Fibroblast of skin of scalp (primary cell): ENCODE measurements at places on chromosomes 1 and 21.

GRCh38 chr21:44800103-44800502 lies 1.5 kb downstream of the UBE2G2 start:
- DNase-seq: peak; percentile 54

DNA sequence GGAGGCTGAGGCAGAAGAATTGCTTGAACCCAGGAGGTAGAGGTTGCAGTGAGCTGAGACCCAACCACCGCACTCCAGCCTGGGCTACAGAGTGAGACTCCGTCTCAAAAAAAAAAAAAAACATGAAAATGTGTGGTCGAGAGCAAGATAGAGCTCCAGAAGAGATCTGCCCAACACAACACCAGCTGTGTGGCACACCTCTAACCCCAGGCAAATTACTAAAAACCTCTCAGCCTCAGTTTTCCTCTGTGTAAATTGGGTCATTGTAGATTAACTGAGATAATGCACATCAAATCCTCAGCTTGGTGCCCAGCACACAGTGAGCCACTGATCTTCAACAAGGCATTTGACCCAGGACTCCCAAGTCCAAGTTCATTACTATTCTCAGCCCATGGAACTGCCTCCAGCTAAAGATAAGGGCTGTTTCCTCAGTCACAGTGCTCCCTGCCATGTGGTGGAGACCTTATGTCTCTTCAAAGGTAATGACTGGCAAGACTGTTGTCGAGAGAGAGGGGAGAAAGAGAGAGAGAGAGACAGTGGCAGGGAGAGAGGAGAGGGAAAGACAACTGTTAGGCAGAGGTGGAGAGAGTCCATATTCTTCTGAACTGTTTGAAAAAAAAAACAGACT lies 58.1 kb downstream of the PTP4A2 start:
- DNase-seq: no peak

DNA sequence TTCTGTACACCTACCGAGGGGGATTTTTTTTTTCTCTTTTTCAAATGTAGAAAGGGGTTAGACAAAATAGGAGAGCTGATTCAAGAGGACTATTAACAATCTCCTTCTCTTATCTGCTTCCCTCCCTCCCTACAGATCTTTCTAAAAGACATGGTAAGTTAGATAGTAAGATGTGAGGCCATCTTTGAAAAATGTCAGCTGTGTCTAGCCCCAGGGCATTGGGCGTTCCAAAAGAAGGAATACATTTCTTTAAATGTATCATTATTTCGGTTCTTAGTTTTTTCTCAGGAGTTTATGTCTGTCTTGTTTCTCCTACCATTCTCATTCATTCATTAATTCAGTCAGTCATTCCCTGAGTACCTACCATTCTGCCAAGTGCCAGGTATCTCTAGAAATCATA lies 27.2 kb downstream of the BCL9 start:
- no peak for DNase-seq

DNA sequence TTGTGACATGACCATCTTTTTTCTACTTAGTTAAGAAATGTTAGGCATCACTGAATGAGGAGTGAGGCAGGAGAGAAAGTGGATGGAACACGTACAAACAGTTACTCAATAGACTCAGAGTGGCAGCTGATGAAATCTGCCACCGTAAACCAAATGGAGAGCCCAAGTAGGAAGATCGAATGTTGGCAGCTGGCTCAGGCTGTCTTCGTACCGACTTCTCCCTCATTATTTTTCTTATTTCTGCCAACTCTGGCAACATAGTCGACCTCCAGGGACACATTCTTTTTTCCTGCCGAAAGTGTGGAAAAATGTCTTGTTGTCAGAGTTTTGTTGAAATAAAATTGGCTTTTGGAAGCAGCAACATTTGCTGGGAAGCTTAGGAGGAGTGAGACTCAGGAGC lies 143.3 kb downstream of the GREM2 start:
- peak; percentile 13 for DNase-seq

DNA sequence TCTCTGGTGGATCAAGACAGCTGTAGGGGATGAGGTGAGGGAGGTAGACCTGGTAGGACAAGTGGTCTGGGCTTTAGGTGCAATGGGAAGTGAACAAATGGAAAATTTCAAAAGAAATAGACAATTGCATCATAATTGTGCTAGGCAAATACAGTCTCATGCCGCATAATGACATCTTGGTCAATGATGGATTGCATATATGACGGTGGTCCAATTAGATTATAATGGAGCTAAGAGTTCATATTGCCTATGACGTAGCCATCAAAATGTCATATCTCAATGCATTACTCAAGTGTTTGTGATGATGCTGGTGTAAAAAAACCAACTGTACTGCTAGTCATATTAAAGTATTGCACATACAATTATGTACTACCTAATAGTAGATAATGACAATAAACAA lies 19.0 kb downstream of the KCNK2 start:
- no peak for DNase-seq

DNA sequence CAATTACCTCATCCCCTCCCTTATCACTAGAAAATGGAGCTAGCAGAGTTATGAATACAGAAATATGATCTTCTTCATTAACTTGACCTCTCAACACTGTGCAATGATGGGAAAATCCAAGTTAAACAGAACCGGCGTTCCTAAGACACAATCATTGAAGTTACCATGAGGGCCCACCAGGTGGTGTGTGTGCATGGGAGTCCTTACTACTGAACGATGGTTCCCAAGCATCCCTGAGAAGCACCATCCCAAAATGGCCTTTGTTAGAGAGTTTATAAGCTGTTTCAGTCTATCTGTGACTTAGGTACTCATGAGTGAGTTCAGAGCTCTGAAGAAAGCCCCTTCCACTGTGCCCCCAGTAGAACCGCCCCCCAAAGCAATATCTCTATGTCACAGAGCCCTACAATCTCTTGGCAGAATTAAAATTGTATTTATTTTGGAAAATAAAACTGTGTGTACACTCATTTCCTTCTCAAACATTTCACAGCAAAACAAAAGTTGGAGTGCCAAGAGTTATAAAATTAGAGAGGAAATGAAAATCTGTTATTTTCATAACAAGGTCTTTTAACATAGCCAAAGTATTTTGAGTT lies 56.8 kb downstream of the PLD5 start:
- DNase-seq: peak; percentile 53

- DNase-seq: no peak
These were observed 308.0 kb downstream of the RRAGC start for GRCh38 chr1:38551318-38552307.

DNA sequence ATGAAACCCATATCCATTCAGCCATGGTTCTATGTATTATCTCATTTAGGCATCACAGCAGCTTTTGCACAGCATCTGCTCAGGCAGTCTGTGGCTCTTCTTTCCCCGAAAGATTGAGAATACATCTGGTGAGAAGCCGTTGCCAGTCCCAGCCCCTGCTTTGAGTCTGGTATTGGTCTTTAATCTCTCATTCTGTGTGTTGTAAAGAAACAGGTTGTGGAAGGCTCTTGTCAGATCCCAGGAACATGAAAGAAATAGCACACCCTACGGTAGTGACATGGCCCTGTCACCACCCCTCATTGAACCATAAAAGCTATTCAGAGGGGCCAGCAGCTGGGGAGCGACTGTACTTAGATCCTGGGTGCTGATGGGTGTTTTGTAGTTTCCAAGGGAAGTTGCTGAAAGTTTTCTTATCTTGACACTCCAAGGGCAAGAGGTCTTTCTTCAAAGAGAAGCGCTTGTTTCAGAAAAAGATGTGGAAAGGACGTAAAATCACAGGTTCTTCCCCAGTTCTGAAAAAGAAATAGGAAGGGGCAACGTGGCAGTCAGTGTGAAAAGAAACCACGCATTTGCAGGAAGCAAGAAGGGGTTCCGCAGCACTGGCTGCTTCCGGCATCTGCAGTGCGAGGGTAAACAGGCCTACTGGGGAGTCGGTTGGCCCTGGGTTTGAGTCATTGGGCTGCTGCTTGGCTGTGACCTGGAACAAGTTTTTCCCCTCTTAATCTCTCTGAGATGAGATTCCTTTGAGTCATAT lies 145.0 kb downstream of the DHRS3 start:
- DNase-seq: no peak

- no peak for DNase-seq
These were observed 18.8 kb upstream of the C2CD2 start for GRCh38 chr21:41972511-41973205.

- no peak for DNase-seq
These were observed 5.1 kb downstream of the BEND5 start for GRCh38 chr1:48771561-48771960.

DNA sequence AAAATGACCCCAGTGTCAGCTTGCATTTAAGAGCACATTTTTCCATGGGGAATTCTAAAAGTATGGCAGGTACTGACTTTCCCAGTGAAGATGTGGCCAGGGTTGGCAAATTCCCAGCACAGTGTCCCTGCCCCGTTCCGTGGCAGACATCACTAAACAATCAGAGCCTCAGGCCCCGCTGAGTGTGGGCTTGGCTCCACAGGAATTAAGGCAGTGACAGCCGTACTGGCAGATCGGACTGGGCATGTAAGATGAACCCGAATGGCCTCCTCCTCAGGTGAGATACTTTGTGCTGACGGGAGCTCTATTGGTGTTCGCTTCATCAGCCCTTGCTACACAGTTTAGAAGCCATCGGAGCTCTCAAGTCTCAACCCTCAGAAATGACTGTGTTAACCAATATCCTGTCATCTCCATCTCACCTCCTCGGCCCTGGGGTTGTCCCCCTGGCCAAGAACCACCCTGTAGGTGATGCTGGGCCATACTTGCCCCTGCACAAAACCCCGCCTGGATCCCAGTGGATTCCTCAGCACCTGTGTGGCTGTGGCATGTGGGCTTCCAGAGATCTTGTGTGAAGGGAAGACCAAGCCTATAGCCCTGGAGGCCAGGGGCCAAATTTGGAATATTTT lies 29.0 kb upstream of the ABCG1 start:
- DNase-seq: no peak

DNA sequence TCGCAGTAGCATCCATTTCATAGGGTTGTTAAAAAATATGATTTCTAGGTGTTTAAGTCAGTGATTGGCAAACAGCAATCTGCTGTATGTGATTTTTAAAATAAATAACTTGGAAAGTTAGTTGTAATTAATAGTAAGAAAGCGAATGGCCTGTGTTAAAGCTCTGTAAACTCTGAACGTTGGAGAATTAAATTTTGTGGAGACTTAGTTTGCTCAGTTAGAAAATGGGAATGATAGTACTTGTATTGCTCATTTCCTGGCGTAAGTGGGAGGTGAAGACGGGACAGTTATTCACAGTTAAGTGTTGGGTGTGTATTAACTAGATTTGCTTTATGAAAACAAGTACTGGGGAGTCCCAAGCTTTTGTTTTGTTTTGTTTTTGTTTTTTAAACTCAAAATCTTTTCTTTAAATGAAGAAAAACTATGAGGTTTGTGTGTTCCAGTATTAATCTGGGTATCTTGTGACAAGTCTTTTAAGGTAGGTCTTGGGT lies 995 bp downstream of the CACYBP start:
- DNase-seq: no peak

DNA sequence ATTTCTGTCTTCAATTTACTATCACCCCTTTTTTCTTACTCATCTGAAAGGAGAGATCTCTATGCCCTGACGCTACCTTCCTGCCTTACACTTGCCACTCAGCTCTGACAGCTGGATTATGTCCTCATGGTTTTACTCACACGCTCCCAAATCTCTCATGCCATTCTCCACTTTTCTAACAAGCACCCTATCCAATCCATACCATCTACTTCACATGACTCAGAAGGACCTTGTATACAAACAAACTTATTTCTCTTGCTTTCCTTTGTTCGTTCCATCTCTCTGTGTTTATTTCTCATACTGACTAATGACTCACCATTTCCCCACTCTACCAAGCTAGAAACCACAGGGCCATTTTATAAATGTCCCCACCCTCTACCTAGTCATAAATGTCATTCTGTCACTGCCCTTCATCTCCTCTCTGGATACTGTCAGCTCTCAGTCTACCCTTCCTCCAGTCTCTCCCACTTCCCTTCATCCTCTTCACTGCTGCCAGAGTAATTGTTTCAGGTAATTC lies 87.3 kb downstream of the USP24 start:
- no peak for DNase-seq

GRCh38 chr1:56525489-56526041 lies 53.8 kb downstream of the PLPP3 start:
- DNase-seq: peak; percentile 50

DNA sequence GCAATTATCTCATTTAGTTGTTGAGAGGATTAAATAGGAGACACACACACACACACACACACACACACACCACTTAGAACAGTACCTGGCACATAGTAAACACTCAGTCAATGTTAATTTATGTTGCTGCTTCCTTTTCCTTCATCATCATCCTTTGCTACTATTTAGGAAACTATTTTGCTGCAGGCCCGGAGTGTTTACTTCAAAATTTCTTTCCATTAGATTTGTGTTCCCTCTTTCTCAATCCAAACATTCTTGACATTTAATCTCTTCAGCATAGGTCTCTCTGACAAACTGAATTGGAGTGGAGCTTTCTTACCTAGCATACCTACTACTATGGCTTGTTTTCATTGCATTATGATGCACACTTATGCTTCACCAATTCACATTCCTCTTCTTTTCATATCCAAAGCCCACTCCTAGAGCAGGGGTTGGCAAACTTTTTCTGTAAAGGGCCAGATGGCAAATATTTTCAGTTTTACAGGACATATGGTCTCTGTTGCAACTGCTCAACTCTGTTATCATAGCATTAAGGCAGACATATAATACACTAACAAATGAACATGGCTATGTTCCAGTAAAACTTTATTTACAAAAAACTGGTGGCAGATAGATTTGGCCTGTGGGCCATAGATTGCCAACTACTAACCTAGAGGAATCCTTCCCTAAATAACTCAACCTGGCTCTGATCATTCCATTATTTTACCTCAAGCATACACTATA lies 49.5 kb downstream of the SCMH1 start:
- no peak for DNase-seq

DNA sequence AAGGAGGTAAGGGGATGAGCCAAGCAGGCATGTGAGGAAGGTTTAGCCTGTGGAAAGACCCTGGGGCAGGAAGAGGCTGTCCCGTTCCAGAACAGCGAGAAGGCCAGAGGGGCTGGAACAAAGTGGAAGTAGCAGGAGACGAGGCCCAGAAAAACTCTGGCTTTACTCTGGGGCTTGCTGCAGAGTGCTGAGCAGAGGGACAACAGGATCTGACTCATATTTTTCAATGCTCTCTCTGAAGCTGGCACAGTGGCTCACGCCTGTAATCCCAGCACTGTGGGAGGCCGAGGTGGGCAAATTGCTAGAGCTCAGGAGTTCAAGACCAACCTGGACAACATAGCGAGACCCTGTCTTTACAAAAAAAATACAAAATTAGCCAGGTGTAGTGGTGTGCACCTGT lies 52.4 kb upstream of the PAX7 start:
- DNase-seq: no peak

GRCh38 chr1:35881850-35882273 lies 1.1 kb upstream of the AGO1 start:
- DNase-seq: no peak

DNA sequence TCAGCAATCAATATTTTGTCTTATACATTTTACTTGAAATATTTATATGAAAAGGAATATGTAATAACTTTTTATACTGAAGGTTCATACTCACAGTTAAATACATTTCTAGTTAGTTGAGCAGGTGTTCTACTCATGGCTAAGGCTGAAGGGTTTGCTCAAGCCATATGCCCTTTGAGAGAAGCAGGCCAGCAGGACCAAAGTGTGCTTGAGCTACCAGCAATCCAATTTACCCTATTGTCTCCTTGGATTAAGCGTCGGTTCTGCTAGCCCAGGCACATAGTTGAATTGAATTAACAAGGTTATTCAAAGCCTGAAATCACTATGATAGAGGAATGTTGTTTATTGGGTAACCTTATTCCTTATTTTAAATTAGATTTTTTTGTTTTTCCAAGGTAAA lies 151.5 kb upstream of the BACE2 start:
- no peak for DNase-seq

GRCh38 chr21:32994305-32994704 lies 31.4 kb upstream of the OLIG2 start:
- DNase-seq: peak; percentile 11
